NCI-H2029 treated with DMSO at 0.1 percent for 48 hours (cell line): ENCODE measurements at places on chromosomes 7 and 10.

DNA sequence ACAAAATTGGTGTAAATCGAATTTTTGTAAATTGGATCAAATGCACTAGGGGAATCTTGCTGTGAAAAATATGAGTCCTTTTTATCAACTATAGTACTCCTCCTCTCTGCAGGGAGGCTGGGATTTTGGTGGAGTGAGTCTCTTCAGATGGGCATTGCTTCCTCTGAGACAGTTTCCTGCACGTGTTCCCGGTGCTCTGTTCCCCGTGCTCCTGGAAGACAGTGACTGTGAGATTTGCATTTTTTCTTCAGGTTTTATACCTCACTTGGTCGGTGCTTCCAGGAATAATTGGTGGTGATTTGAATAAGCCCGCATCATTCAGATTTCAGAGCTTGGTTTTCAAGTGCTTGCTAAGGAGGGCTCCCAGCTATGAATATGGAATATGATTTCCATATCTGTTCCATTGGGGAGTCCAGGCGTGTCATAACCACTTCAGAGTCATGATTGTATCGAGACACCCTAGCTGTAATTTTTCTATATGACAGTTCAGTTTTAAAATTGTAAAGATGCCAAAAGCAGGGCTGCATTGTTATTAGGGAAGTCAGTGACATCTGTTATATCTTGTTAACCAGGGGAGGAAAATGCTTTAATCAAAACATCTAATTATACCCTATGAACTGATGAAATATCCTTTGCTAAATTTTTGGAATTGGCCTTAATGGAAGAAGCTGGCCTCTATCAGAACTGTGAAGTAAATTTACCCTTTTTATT is 12.3 kb downstream of the AUTS2 start:
- no peak for DNase-seq

- DNase-seq: no peak
Measured at GRCh38 chr10:119701861-119702260, 24.0 kb upstream of the INPP5F start.

DNA sequence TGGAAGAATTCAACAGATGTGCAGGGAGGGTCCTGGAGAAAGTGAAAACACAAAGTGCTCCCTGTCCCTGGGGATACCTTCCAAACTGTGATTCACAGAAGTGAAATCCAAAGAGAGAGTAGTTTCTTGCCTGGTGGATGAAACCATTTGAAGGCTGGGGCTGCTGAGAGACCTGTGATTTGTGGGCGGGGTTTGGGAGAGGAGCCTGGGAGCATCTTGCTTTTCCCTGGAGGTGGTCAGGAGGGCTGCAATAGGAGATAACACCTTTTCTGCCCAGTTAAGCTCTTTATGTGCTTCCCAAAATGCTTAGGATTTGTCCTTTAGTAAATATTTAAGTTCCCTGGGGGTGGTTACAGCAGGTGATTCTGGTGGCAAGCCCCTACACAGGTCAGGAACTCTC is 105.3 kb upstream of the TPK1 start:
- no peak for DNase-seq

DNA sequence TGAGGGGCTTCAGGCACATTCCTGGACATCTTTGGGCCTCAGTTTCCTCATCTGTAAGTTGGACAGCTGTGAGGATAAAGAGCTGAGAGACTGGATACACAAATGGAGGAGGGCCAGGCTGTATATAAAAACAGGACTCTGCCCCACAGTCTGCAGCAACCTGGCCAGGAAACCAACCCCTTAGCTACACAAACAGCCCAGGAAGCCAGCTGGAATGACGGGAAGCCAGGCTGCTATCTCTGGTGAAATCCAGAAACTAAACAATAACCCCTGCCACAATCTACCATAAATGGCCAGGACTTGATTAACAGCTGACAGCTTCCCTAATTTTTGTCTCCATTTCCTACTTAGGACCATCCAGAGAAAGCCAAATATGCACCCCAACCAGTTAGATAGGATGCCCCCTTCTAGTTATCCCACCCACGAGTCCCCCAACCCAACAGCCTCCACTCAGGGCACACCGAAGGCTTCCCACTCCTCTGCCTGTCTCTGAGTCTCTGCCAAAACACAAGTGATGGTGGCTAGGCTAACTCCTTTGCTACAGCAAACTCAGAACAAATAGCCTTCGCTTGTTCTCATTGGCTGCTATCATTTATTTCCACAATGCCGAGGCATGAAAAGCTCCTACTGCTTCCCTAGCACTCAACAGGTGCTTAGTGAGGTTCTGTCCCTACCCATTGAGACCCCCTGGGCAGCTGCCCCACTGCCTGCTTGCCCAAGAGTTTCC is 110.0 kb upstream of the TCF7L2 start:
- no peak for DNase-seq

DNA sequence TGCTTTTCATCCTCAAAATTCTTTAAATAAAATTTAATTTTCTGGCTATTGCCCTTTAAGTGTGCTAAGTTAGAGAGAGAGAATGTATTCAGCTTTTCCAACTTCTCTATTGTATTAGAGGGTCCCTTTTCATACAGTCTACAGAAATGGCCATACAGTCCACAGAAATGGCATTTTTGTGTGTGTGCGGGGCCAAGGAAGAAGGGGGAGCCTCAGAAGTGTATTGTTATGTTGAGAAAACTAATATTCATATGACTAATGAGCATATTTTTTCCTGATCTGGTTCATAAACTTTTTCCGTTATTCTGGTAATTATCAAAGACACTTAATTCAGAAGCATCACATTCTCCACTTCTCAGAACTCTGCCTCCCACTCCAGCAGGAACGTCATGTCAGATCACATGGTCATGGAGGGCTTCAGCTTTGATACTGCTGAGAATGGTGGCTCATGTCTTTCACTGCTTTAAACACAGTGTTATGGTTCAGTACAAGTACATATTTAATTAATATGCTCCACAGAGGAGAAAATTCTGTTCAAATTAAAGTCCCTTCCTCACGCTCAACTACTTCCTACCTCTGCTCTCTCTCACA is 37.1 kb downstream of the ELMO1 start:
- no peak for DNase-seq

- DNase-seq: no peak
Measured at GRCh38 chr10:63525021-63525420, 3.8 kb downstream of the REEP3 start.

DNA sequence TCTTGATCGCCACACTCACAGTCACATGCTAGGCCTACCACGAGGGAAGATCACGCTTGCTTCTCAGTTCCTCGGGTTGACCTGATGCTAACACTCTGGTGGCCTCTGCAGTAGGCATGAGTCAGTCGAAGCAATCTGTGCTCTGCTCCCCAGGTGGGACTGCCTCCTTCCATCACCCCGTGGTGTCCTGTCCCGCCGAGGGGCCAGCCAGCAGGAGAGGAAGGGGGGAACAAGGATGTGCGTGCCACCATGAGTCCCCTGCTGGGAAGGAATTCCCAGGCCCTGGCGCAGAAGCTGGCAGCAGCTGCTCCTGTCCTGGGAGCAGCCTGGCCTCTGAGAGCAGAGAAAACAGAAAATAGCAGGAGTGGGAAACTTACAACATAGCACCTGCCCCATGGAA is 695.0 kb upstream of the NRP1 start:
- DNase-seq: no peak

DNA sequence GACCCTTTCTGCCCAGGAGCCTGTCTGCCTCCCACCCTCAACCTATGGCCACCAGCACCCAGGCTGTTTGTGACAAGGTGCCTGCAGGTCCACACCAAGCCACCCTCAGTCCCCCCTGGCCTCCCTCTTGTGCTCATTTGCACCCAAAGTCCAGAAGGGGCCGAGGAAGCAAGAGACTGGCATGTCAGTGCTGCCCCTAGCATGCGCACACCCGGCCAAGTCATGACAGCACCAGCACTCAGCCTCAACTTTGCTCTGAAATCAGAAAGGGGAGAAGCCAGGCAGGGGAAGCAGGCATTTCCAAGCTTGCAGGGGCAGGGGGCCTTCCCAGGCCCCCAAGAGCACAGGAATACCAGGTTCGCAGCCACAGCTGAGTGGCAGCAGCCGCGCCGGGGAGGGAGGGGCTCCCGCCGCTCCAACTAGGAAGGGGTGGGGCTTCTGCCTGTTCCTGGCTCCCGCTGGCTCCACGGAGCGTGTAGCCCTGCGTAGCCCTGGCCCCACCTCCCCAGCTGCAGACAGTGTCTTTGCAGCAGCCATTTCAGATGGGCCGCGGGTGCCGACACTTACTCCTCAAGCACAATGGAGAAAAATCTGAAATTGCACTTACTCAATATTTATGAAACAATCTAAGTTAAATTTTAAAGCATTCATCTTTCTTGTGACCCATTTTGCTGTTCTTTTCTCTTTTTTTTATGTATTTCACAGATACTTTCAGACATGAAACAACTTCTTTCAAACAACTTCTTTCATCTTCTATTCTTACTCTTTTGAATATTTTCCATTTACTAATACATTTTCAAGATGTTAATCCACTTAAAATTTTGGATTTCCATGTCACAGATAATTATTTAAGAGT is 54.9 kb upstream of the ABCB5 start:
- DNase-seq: peak; percentile 39

DNA sequence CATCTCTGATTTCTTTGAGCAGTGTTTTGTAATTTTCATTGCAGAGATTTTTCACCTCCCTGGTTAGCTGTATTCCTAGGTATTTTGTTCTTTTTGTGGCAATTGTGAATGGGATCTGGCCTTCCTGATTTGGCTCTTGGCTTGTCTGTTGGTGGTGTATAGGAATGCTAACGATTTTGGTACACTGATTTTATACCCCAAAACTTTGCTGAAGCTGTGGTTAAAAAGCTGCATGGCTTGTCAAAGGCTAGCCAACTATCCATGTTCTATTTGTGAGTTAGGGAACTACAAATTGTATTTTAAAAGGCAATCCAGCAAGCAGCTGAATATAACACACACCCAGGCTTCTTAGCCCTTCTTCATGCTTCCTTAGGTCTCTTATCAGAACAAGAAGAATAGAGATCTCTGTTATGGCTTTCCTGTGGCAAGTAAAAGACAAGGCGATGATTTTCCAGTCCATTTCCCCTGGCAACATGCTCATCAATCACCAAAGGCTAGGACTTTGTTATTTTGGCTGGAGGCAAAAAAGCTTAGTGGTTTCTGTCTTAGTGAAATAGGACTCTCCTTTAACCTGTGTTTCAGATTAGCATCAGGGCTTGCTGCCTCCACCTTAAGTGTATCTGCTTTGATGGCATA is 77.5 kb downstream of the CDK6 start:
- DNase-seq: no peak

- DNase-seq: no peak
Measured at GRCh38 chr10:97445357-97445721, 467 bp downstream of the EXOSC1 start.

DNA sequence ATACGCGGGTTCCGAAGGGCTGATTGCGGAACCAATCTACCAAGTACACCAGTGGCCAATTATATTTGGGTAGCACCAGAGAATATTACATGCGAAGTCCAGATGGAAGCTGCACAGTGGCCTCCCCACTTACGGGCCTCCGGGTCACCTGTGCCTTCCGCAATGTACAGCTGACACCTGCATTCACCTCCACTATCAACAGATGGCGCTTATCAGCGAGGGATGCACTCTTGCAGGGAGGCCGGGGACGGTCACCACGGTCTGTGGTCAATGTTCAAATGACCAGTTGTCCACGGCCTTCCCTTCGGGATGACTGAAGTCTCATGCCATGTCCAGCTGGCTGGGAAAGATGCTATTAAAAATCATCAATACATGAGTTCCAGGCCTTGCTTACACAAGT is 47.6 kb downstream of the SLIT1 start:
- no peak for DNase-seq

DNA sequence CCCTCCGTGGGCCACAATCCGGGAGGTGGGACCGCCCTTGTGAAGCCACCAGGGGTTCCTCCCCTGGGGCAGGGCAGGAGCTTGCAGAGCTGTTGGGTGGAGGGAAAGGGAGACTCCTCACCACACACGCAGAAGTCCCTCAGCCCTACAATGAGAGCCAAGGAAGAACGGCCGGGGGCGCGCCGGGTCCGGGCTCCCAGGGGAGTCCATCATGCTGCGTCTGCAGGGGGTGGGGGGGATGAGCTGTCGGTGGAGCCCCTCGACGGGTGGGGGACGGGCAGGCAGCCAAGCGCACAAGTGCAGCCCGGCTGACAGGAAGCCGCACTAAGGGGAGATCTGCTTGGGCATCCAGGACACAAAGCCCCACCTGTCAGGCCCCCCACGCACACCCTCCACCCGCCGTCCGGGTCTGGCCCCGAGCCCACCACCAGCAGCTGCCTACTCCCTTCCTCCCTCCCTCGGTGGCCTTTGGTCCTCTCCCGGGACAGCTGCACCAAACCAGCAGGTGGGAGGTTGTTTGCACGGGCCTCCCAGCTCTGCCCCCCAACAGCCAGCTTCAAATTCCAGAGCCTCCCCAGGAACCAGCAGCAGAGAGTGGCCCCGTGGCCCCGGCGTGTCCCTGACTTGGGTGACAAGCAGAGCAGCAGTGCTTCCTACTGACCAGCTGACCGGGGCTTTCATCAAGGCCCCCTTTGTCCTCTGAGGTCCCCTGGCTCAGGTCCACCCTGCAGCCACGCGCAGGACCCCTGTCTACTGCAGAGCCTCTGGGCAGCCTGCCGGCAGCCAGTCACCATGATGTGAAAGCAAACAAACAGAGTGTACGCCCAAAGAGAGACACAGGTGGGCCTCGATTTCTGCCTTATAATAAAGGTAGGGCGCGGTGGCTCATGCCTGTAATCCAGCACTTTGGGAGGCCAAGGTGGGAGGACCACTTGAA is 50.3 kb downstream of the HIP1 start:
- DNase-seq: no peak

DNA sequence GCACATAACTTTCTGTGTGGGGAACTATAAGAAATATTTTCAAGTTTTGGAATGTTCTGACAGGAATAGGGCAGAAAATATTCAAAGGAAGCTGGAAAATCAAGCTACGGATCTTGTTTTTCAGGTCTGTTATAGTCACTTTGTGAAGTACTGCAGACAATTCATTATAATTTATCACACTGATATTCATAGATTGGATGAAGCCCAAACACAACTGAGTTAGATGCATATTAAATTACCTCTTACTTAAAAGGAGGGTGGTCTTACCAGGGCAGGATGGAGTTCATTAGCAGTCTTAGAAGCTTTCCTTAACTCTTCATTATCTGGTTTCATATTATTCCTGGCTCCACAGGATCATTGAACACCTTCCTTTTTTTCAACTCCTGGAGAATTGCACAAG is 242.3 kb downstream of the DYNC1I1 start:
- no peak for DNase-seq

DNA sequence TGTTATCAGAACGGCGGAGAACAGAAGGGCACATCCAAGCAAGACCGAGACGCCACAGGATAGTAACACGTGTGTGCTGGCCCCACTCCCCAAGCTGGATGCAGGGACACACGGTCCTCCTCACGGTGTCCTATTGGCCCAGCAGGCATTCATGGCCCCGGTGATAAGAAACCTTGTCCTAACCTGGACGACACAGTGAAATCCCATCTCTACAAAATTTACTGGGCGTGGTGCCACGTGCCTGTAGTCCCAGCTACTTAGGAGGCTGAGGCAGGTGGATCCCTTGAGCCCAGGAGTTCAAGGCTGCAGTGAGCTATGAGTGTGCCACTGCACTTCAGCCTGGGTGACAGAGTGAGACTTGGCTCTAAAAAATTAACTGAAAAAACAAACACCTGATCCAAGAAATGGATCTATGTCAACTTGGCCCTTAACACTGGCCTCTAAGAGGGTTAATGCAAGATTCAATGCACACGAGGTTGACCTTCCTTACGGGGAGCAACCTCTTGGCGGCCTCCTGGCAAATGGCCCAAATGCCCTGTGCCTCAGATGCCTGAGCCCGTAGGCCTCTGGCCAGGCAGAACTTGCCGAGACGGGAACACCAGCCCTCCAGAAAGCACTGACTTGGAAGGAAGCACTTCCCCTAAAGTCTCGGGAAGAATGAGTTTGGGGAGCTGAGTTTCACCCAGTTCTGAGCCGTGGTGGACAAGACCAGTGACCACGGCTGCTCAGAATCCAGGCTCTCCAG is 72.3 kb downstream of the ZRANB1 start:
- no peak for DNase-seq

GRCh38 chr10:109928475-109928891 is 5.2 kb upstream of the XPNPEP1 start:
- DNase-seq: no peak
